ENCODE measurements at places on chromosomes 6 and 20.
A peak's percentile ranks its signal among the peaks of the same experiment; 100 is the strongest.

DNA sequence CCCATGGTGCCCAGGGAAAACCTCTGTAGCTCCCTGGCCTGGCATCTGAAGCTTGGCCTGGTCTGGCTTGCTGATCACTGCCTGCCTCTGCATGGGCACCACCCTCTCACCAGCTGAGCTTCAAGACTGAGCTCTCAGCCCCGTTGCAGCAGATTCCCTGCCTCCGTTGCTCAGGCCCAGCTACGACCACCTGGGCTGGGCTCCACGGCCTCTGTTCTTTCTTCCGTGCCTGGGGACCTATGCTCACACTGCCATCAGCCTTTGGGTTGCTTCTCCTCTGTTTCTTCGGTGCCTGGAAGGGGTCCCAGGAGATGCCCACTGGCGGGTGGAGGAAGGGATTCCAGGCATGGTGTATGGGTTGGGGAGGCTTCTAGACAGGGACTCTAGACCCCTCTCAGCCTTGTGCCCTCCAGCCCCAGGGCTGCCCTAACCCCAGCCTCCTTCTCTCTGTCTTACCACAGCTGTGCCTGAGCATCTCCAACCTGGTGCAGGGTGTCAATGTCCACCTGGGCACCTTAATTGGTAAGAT, 9.1 kb downstream of the BPIFB2 start:
- DNase-seq, result no peak

DNA sequence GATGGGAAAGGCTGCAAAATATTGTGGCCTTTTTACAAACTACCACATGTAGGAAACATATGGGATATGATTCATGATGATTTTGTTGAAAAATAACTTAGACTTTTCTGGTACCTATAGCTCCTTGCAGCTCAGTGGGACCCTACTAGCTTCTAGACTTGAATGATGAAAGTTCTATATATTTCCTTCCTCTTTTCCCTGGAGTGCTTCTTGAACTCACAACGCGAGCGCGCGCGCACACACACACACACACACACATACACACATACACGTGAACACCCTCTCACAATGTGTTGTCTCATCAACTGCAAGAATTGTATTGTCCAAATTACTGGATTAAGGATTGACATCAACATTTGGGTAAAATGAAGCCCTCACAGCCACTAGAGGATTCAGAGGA, 61.9 kb downstream of the TOX2 start:
- no peak for DNase-seq

DNA sequence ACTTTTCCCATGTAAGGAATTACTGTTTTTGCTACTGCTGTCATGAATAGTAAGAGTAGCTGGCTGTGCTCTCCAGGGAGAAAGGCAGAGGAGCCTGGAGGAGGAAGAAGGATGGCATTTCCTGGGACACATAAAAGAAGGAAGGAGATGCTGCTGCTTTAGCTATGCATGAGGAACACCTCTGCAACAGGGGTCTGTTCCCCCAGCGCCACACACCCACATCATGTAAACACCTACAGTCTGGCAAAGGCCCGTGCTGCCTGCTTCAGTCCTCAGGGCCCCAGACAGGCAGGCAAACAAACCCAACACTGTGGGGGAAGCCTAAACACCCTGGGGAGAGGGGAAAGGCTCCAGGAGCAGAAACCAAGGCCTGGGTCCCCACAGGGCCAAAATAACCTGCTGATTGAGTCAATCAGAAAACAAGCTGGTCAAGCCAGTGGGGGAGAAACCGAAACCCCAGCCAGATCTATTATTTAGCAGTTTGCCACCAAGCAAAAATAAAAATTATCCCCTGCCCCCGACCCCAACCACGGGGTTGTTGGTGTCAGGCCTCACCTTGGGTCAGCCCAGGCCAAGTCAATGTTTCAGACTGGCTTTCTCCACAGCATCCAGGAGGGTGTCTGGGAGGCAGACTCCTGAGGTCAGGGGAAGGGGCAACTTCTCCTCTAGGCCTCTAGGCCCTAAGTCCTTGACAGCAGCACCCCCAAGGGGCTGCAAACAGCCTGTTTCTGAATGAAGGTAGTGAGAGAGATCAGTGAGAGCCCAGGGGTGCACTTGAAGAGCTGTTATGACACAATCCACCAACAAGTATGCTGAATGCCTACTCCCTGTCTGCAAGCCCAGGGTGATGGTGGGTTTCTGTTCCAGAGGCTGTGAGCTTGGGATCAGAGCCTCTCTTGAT, 34.6 kb upstream of the SCUBE3 start:
- no peak for DNase-seq

- no peak for DNase-seq
Measured at GRCh38 chr6:66307490-66307889, 600.5 kb upstream of the EYS start.

DNA sequence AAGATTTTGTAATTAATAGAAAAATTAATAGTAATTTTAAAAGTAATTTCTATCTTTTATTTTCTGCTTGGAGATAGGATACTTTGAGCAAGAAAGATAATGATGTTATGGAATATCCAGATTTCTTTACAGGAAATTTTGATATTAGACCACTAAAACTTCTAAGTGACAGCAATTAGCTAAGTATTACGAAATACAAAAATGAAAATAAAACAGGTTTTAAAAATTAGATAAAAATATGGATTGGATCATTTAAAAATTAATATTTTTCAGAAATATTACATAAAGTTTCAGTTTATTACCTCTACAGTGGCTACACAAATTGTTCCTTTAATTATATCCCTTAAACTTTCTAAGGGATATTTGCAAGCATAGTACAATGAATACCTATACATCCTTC, 4.2 kb upstream of the MYLK4 start:
- no peak for DNase-seq

DNA sequence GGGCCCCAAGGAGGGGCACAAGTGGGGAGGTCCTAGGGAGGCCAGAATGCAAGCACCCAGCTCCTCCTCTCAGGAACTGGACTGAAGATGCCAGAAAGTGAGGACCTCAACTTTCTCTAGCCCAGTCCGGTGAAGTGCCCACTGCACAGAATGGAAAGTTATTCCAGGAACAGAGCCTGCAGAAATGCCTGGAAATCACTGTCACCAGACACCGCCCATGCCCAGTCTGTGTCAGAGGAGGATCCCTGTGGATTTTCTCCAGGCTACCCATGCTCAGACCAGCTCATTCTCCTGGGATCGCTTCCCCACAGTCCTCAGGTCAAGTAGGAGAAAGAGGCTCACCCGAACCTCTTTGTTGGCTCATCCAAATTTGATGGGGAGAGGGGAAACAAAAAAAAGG, 6.5 kb downstream of the PRPH2 start:
- DNase-seq, result no peak

DNA sequence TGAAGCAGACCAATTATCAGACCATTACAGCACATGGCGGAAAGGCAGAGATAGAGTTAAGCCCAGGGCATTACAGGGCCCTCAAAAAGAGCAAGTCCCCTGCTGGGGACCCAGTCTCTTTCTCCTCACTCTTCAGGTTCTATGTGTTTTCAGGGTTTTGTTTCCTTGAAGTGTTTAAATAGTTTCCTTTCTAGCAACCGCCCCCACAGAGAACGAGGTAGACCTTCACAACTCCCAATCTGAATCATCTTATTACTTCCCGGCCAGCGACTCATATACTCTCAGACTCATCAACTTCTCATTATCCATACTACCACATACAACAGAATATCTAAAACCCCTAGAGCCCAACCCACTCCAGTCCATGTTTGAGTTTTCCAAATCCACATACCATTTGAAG, 526.6 kb upstream of the ARID1B start:
- peak; percentile 40 for DNase-seq

DNA sequence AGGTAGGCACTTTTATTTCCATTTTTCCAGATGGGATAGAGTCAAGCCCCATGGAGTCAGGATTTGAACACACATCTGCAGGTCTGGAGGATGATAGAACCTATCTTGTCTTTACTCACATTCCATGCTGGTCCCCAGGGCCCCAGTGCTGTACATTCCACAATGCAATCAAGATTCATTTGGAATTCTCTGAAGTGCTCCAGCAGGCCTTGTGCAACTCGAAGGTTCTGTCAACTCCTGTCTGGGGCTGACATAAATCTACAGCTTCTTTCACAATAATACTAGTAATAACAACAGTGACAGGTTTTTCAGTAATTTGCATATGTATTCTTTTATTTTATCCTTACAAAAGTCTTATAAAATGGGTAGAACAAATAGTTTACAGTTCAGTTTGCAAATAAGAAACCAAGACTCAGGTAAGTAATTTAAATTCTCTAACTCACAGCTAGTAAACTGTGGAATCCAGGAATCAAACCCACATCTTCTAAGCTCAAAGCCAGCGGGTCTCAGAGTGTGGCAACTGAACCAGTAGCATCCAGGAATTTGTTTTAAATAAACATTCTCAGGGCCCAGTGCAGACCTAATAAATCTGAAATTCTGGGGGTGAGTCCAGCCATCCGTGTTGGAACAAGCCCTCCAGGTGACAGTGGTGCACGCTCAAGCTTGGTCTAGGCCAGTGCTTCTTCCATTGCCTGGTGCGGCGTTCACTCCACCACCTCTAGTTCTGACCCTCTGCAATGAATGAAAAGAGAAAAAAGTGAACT, 137.0 kb upstream of the TNFAIP3 start:
- DNase-seq, result no peak

- no peak for DNase-seq
Measured at GRCh38 chr20:59745716-59746115, 141.4 kb downstream of the PHACTR3 start.

- DNase-seq, result no peak
Measured at GRCh38 chr6:147063469-147064031, 140.7 kb upstream of the STXBP5 start.

- no peak for DNase-seq
Measured at GRCh38 chr20:1267161-1267560, 1.1 kb downstream of the SNPH start.

- no peak for DNase-seq
Measured at GRCh38 chr20:24452498-24453127, 16.8 kb upstream of the SYNDIG1 start.

DNA sequence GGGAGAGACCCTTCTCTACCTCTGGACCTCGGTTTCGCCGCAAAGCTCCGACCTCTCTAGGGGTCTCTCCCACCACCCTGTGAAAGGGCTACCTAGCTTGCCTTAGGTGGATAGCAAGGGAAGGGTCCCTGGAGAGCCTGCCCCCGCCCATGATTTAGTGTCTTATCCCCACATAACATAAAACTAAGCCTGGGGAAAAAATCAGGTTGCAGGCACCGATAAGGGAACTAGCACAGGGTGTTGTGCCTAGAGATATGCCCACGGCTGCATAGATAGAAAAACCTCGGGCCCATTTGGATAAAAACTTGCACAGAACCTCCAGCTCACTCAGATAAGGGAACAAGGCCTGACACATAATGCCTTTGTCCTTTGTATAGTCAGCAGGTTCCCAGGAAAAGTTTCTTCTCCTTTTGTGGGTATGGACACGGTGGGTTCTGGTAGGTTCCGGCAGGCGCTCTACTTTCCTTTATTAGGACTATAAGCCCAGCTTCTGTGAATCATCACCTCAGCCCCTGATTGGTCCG, 846 bp downstream of the ZSCAN31 start:
- no peak for DNase-seq

DNA sequence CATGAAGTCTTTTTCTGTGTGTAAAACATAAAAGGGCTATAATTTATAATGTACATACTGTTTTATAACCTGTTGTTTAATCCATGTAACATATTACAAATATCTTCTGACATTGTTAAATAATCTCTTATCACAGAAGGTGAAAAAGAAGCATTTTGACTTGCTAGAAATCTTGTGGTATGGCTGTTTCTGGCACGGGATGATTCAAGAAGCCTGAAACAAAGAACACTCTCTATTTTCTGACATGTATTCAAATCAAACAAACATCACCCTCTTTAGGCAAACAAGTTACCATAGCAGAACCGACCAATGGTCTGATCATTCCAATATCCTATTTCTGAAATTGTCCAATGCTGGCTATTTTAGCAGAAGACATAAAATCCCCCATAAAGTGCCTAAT, 55.4 kb downstream of the HS3ST5 start:
- no peak for DNase-seq

DNA sequence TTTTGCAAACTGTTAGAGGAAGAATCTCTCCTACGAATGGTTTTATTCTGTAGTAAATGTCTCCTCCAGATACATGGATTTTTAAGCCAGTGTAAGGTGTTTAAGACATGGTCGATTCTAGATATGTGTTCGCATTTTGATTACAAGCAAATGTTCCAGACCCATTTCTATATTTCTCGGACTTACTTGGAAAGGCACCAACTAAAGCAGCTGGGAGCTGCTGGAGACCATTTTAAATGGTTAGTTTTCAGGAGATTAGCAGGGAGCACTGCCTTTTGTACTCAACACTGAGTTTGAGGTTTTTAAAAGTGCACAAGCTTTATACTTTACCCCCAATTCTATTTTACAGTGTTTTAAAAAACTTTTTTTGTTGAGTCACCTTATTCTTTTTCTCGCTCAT, 857.0 kb downstream of the KIF16B start:
- DNase-seq, result no peak

DNA sequence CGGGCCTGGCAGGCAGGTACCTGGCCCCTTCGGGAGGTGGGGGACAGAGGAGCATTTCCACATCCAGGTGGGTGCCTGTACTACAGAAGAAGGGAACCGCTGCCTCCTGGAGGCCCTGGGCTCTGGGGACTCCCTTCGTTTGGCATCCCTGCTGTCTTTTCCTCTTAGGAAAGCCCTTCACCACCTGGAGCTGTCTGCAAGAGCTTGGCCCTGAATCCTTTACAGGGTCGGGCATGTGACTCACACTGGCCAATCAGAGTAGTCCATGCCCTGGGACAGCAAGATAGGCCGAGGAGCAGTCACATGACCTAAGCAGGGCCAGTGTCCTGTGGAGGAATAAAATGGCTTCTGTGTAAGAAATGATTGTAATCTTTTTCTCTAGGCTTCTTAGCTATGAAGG, 224.9 kb downstream of the ANKRD60 start:
- no peak for DNase-seq

DNA sequence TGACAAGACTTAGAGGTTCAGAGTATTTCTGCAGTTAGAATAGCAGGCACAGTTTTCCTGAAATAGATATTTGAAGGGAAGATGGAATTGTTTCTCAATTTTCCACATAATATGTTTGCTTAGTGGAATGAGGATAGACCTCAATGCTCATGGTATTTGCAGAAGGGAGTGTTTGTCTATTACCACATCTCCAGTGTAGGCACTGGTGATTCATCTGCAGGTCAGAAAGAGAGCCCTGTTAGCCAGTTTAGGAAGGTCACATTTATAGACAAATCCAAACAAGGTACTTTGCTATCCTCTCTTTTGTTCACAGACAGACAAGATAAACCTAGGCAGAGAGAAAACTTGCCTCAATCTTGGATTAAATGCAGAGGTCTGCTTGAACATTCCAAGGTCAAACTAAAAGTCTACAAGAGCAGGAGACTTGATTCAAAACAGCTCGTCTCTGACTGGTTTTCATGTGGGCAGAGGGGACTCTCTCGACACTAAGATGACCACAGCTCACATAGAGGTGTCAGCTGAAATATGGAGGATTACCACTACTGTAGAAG, 22.8 kb downstream of the ISM1 start:
- no peak for DNase-seq

Measured in T-helper 2 cell treated with Interferon-gamma antibody and Interleukin-4, amounts not matched to agents 5 μg/mL and 100 μg/mL, for 36 hours (primary cell).